NCI-H1930 (cell line): ENCODE measurements at places on chromosomes 1 and 21.

DNA sequence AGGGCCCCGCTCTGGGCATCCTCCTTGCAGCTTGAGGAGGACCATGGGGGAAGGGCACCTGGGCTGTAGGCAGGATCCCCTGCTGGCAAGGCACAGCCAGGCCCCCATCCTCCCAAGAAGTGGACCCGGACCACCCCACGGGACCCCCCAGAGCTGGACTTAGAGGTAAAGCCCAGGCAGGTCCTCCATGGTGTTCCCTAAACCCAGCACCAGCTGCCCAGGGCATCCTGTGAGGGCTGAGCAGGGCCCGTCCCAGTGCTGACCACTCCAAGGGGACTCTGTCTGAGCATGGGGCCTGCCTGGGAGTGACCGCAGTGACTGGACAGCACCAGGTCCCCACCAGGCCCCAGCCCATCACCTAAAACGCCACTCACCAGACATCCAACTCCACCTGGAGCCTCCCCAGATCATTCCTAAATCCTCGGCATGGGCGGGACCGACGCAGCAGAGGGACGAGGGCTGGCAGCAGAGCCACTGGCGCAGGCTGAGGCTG lies 21.3 kb downstream of the COL6A2 start:
- DNase-seq = no peak

DNA sequence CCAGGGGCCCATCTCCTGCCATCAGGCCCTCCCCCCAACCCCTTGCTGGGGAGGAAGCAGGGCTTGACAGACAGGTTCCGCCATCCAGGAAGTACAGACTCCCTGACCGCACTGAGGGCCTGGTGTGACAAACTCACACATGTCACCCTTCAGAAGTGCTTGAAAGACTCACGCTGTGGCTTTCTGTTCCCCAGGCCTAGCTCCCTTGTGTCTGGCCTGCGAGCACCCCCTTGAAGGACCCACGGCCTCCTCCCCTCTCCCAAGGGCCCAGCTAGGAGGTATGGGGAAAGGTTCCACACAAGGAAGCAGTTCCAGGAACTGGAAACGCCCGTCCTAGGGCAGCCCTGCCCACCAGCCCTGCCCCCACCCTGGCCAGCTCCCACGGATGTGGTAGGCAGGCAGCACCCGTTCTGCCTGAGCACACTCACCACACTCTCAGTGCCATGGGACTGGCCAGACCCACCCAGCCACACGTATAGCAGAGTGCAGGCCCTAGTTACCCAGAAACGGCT lies 26.7 kb downstream of the SLC2A1 start:
- DNase-seq = no peak

GRCh38 chr1:209884665-209885117 lies 53.3 kb upstream of the SYT14 start:
- no peak for DNase-seq

GRCh38 chr1:2477309-2477708 lies 1.2 kb downstream of the PLCH2 start:
- no peak for DNase-seq

DNA sequence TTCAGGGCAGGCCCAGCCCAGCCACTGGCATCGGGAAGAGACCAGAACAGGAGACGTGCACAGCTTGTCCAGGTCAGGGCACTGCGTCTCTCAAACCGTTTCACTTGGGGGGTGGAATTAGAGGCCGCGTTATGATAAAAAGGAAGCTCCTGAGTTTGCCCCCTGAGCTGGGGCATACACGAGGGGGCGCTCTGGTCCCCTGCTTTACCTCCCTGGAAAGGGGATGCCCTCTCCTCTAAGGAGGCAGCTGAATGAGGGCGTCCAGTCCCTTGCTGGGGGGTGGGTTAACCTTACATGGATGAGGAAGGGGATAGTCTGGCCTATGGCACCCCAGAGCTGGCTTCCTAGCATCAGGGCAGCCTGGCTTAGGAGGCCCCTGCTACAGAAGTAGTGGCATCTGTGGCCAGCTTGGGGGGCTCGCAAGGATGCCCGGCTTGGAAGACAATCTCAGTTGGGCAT lies 2.3 kb downstream of the MYOG start:
- DNase-seq = no peak

DNA sequence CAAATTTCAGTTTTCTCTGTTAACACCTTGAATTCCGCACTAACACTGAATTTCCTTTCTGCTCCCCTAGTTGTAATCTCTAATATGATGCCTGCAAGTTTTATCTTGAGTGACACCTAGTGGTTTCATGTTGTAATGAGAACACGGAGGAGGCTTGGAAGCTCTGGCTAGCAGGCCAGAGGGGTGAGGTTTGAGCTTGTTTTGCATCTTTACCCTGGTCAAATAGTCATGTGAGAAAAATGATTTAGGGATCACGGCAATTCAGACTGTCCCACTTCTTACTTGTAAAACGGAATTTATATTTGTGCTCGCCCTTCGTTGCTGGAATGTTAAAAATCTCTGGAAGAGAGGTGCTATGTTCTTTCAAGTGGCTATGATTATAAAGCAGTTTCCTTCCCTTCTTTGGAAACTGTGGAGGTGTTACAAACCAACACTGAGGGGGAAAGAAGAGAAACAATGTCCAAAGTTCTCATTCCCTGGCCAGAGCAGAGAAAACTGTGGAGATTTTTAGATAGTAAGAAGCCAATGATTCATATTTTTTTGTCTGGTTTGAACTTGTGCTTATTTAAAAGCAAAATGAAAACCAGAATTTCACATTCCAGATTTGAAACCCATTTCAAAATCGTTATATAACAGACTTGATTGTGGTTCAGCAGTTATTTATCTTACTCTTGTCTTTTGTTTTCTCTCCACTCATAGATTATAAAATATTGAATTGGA lies 5.3 kb upstream of the MROH9 start:
- DNase-seq = peak; percentile 31

- no peak for DNase-seq
These were observed 45.1 kb upstream of the ACTRT2 start for GRCh38 chr1:2976180-2976562.

DNA sequence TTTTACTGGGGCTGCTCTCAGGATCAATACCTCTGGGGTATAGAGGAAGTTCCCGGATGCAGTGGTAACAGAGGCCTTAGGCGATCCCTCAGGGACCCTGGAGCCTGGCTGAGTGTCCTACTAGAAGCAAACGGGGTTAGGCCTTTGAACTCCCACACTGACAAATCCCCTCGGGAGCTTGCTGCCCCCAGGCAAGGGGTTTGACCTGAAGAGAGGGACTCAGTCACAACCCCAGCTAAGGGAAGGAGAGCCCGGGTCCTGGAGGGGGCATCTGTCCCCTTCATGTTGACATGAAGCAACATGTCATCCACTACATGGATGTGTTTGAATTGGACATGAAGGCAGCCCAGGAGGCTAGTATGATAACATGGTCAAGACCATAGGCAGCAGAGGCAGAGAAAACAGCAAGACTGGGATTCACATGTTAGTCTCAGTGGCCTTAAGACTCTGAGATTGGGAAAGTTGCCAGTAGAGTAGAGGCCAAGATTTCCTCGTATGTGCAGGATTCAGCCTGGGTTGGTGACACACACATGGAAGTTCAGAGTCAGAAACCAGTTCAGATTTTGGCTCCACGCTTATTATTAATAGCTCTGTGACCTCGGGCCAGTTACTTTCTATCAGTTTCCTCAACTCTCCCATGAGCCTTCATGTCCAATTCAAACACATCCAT lies 101.5 kb downstream of the KCNN3 start:
- no peak for DNase-seq

DNA sequence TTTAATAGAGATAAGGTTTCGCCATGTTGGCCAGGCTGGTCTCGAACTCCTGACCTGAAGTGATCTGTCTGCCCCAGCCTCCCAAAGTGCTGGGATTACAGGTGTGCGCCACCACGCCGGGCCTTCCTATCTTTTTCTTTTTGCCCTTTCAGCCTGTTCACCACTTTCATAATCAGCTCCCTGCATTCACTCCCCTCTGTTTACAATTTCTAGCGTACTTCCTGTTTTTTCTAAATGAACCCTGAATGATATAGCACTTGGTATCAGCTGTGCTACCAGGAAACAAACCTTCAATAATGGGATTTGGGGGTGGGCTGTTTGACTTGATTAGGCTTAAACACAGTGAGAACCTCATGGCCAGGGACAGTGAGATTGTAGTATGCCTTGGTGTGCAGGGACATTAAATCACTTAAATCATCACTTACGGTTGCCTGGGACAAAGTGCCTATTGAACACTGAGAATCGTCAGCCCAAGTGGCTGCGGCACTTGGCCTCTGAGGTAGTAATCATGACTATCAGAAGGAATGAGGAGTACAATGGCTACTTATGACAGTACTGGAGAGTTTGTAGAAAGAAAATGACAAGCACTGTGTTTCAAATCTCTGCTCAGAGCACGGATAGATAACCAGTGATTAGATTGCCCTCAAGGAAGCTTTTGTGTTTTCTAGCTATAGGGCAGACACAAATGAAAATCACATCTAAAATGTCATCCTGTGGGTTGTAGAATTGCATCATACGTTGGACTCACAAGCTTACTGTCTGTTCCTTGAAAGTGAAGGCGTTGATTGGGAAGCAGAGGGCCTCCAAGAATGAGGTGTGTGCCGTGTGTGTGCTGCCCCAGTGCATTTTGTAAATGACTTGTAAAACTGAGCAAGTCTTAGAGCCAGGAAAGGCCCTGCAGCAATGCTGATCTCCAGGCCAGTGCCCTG lies 661.8 kb downstream of the MATN1 start:
- DNase-seq = no peak

DNA sequence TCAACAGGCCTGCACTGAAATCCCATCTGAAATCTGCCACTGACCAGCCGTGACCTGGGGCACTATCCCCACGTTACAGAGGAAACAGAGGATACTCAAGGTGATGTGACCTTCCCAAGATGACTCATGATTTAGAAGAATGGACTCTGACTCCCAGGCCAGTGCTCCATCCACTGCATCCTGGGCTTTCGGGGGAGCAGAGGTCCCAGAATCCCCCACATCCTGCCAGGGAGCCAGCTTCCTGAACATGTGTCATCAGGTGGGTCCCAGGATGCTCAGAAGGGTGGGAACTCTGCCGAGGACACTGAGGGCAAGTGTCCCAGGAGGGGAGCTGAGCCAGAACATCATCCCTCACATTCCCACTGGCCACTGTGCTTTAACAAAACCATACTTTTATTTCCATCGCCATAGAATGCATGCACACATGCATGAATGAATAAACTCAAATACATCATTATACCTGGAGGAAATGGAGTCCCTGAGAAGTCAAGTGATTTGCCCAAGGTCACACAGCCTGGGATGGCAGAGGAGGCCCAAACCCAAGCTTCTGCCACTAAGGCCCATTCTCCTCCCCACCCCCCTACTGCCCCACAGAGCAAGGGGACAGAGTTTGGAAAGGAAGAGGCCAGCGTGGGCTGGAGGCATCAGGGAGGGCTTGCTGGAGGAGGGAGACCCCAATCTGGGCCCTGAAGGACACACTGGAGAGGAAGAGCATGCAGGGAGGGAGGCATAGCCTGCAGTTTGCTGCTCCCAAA lies 189.4 kb downstream of the MATN1 start:
- no peak for DNase-seq

DNA sequence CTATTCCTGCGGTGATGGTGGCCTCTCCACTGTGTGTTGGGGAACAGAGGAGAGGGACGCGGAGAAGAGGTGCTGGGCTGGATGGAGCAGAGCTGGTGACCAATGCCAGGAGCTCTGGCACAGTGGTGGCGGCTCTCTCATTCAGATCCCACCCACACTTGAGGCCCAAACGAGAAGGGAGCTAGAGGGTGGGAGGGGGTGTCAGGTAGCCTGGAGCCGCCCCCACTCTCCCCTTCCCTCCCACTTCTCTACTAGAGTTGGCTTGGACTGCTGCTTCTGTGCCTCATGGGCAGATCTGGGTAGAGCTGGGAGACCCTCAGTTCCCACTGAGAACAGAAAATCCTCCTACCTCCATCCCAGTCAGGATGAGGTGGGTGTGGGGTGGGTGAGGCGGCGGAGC lies 3.5 kb downstream of the TTC39A start:
- DNase-seq = no peak

- no peak for DNase-seq
These were observed 121.2 kb downstream of the TRABD2B start for GRCh38 chr1:47875831-47876586.

GRCh38 chr1:62954758-62955157 lies 170.8 kb downstream of the ATG4C start:
- DNase-seq = no peak
